Globus pallidus (tissue), 1 donor: ENCODE measurements at places on chromosomes 12 and 14.

DNA sequence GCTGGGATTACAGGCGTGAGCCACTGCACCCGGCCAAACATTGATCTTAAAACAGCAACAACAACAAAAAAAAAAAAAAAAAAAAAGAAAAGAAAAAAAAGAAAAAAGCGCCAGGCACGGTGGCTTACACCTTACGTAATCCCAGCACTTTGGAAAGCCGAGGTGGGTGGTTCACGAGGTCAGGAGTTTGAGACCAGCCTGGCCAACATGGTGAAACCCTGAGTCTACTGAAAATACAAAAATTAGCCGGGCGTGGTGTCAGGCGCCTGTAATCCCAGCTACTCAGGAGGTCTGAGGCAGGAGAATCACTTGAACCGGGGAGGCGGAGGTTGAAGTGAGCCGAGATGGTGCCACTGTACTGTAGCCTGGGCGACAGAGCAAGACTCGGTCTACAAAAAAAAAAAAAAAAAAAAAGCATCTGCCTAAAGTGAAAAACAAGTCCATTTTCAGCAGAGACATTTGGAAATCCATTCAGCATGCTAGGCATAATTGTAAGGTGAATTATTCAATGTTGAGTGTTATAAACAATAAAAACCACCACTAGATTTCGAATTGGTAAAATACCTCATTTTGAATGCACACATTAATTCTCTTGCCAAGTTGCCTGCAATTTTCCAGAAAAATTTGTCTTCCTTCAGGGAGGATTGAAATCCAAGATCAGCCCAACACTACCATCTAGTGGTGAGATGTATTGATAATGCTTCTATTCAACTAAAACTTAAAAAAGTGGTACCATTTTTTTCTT, 8.0 kb upstream of the CERS5 start:
- peak; percentile 72 for DNase-seq

- no peak for DNase-seq
These were observed 36.4 kb upstream of the NR1H4 start for GRCh38 chr12:100437038-100437841.

DNA sequence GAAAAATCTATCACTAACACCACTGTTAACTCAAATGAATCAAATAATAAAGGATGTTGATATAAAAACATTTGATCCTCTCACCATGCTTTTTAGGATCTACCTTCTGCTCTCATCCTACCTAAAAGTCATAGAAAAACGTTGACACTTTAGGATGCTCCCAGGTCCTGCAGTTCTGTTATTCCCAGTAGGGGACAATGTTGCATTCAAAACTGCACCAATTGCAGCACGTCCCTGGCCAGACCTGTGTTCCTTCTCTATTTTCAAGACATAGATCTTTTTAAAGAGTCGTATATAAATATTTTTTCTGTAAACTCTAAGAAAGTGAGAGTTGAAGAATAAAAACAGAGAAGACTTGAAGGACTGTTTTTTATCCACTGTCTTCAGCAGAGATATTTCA, 8.8 kb downstream of the AICDA start:
- no peak for DNase-seq

- no peak for DNase-seq
These were observed 24.3 kb upstream of the PCNX1 start for GRCh38 chr14:70882776-70883492.

DNA sequence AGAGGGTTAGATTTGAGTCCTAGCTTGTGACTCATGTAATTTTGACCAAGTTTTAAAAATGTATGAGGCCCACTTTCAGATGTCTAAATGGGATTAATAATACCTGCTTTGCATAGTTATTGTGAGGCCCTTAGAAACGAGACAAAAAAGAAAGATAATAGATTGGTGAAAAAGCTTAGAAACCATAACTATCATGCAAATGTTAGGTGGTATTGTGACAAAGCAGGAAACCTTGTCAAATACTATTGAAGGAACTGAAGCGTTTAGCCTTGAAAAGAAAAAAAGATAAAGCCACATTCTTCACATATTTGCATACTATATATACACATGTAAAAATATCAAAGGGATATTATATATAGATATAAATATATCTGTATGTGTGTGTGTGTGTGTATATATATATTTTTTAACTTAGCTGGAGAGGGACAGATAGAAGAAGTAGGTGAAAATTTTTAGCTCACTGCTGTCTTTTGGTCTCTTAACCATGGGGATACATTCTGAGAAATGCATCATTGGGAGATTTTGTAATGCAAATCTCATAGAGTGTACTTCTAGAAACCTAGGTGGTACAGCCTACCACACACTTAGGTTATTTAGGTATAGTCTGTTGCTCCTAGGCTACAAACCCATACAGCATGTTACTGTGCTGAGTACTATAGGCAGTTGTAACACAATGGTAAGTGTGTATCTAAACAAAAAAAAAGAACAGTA, 270.3 kb downstream of the CCDC91 start:
- DNase-seq: no peak

DNA sequence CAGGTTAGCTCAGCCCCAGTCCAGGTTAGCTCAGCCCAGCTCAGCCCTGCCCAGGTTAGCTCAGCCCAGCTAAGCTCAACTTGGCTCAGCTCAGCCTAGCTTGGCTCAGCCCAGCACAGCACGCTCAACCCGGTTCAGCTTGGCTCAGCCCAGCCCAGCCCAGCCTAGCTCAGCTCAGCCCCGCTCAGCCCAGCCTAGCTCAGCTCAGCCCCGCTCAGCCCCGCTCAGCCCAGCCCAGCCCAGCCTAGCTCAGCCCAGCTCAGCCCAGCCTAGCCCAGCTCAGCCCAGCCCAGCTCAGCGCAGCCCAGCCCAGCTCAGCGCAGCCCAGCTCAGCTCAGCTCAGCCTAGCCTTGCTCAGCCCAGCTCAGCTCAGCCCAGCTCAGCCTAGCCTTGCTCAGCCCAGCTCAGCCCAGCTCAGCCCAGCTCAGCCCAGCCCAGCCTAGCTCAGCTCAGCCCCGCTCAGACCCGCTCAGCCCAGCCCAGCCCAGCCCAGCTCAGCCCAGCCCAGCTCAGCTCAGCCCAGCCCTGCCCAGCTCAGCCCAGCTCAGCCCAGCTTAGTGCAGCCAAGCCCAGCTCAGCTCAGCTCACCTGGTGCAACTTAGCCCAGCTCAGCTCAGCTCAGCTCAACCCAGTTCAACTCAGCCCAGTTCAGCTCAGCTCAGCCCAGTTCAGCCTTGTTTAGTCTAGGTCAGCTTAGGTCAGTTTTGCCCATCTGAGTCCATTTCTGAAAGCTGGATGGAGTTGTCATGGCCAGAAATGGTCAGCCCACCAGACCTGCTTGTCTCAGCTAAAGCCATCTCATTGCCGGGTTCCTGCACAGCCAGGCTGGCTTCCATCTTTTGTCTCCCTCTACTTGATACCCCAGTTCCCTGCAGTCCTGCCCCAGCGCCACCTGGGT, 333.6 kb downstream of the TMEM121 start:
- no peak for DNase-seq

DNA sequence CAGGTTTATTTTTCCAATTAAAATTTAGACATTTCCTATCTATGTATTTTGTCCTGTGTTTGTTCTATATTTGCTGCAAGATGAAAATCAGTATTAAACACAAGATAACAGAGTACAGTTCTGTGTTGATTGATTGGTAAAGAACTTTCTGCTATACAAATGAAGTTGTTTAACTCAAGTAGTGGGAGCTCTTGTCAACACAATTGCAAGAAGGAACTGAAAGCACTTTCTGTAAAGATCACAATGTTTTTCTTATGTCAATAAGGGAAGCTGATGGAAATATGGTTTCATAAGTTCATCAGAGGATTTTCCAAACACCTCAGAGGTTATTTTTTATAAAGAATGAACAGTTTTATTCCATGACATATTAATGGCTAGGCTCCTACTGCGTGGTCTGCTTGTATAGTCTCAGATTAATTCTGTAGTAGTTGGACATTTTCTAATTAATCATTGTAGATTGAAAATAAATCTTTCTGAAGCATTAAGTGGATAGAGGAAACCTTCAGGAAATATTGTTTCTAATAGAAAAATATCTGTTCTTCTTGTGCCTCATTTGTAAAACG, 379.5 kb downstream of the LRFN5 start:
- no peak for DNase-seq

DNA sequence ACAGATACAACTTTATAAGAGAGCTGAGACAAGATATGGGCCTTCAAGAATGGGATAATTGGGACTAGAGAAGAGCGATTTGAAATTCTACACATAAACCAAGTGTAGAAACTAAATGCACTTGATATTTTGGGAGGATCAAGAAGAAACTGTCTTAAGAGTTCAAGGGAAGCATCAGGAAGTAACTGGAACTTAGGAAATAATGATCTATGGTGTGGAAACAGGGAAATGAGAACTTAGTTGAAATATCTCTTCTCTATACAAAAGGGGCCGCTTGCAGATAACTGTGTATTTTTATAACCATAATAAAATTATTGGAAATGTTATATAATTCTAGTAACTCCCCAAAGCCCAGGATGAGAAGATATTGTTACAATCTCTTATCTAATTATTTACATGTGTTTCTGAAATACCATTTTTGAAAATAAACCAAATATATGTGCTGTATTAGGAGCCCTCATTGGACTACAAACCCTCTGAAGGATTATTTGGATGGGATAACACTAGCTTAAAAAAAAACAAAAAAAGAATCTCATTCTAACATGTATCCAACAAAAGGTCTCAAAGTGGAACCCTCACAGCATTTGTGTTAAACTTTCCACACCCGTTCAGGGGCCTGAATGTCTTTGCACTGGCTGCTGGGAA, 84.7 kb upstream of the FLRT2 start:
- no peak for DNase-seq

DNA sequence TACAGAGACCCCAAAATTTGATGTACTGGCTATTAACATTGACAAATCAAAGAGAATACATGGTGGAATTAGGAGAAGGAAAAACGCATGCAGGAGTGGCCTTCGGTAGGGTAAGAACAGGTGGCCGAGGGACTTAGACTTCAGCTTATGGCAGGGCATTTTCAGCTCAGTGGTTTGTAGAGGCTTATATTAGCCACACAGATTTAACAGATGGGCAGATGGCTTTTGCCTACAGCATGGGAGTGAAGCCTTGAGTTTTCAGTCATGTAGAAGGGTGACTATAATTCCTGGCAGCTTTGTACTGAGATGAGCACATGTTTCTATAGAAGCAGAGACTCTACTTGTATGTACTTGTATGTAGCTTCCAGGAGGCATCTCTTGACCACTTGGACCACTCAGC, 40.9 kb upstream of the PLEKHA5 start:
- DNase-seq: no peak

GRCh38 chr14:77043177-77043983, 14.9 kb upstream of the IRF2BPL start:
- peak; percentile 87 for DNase-seq

DNA sequence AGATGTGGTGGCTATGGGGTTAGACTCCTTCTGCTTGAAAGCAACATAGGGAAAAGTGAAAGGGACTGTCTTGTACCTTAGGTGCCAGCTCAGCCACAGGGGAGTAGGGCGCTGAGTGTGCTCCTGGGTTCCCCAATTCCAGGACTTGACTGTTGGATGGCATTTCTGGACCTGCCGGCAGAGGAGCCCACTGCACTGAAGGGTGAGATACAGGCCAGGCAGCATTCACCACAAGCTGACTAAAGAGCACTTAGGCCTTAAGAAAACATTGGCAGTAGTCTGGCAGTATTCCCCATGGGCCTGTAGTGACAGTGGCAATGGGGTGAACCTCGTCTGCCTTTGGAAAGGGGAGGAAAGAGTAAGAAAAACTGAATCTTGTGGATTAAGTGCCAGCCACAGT, 67.1 kb upstream of the TMTC2 start:
- DNase-seq: no peak

DNA sequence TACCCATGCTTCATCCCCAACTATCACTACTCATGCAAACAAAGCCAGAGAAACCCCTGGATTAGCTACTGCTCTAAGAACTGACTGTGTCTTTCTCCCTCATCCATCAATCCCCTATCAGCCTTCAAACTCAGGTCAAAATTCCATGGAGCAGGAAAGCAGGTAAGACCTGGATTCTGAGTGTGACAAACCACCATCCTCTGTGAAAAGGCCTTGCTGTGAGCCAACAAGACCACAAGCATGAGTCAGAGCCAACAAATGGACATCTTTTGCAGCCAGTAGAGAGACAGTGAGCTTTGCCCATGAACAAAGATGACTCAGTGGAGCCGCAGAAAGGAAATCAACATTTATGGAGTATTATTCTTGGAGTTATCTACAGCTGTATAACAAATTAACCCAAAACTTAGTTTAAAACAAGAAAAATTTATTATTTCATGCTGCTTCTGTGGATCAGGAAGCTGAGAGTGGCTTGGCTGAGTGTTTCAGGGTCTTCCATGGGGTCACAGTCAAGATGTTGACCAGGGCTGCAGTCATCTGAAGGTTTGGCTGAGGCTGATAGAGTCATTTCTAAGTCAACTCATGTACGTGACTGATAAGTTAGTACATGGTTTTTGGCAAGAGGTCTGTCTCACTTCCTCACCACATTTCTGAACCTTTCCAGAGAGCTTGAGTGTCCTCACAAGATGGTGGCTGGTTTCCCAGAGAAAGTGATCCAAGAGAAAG, 61.1 kb downstream of the PITPNM2 start:
- DNase-seq: no peak

- DNase-seq: no peak
These were observed 21.8 kb downstream of the VDR start for GRCh38 chr12:47882781-47883546.

- DNase-seq: no peak
These were observed 258.7 kb downstream of the EMP1 start for GRCh38 chr12:13454991-13455777.

DNA sequence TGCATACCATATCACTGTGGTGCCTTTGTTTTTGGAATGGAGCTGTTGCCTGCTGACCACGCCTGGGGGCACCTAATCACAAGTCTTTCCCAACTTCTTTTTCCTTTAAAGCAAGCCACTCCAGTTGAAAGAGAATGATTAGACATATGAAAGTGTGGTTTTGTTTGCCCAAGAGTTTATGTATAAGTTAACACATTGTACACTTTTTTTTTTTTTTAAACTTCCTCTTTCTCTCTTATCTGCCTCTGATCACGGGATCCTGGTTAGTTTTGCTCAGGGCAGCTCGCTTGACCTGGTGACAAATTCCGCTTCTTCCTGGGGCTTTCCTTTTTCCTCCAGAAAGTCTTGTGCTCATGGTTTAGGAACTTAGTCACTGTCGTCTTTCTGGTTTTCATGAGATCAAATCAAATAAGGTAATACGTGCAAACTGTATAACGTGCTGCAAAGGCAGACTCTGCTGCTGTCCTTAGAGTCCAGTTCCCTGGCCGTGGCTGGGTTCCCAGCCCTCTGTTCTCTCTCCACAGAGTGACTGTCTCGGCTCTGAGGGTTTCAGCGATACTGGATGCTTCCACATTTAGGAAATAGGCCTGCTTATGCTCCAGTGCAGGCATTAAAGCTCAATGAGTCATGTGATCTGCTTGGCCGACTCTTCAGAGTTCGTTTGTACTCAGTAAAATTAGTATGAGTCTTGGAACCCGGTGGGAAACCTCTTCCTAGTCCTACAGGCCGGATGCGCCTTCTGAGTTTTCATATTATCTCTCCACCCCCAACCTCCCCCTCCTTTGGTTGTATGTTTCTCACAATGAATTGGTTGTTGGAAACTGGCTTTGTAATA, 15.2 kb downstream of the RASSF3 start:
- peak; percentile 52 for DNase-seq

- no peak for DNase-seq
These were observed 85.2 kb upstream of the MYF6 start for GRCh38 chr12:80622271-80622670.
